CD4-positive, alpha-beta T cell treated with Interleukin-21 for 1 hour (primary cell): ENCODE measurements at places on chromosomes 3 and 15.

- DNase-seq: no peak
Observed at GRCh38 chr15:83699028-83699427, 45.1 kb downstream of the ADAMTSL3 start.

- DNase-seq: no peak
Observed at GRCh38 chr15:88493844-88494243, 26.3 kb downstream of the MRPS11 start.

- DNase-seq: no peak
Observed at GRCh38 chr3:190076601-190077394, 43.9 kb downstream of the P3H2 start.

- no peak for DNase-seq
Observed at GRCh38 chr3:76044601-76045600, 259.6 kb upstream of the ZNF717 start.

- DNase-seq: no peak
Observed at GRCh38 chr3:20739814-20740213, 553.8 kb upstream of the SGO1 start.

DNA sequence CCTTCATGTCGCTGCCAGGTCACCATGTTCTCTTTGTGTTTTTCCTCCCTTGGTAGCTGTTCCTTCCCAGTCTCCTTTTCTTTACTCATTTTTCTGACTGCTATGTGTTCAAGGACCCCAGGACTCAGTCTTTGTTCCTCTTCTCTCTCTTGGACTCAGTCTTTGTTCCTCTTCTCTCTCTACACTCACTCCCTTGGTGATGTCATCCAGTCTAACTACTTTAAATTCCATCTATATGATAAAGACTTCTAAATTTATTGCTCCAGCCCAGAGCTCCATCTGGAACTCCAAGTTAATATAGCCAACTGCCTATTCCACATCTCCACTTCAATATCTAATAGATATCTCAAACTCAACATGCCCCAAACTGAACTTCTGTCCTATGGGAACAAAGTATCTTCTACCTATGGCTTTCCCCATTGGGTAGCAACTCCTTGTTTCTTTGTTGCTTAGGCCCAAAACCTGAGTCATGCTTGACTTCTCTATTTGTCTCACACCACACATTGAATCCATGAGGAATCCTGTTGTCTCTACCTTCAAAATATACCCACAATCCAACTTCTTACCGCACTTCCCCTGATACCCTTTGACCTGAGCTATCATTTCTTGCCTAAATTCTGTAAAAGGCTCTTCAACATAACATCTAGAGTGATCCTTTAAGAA, 4.9 kb upstream of the DYNC1LI1 start:
- DNase-seq: no peak

GRCh38 chr3:33001889-33002288, 50.4 kb downstream of the CCR4 start:
- DNase-seq: peak; percentile 33

DNA sequence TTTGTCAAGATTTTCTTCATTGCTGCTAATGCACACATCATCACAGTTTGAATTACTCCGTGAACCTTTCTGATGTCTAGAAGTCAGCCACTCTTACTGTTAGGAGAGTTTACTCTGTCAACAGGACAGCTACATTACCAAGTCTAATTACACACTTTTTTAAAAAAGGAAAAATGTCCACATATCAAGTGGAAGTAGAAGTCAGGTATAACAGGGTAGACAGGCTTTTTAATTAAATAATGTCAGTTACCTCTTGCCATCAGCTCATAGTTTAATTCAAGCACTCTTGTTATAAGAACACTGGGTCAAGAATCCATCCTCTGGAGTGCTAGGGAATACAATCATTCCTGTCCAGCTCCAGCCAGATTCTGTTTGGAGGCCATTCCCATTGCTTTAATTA, 232.8 kb downstream of the TAFA4 start:
- DNase-seq: no peak

- DNase-seq: no peak
Observed at GRCh38 chr15:39684233-39684632, 98.4 kb downstream of the FSIP1 start.

- no peak for DNase-seq
Observed at GRCh38 chr3:42608581-42608980, 8.1 kb downstream of the NKTR start.

DNA sequence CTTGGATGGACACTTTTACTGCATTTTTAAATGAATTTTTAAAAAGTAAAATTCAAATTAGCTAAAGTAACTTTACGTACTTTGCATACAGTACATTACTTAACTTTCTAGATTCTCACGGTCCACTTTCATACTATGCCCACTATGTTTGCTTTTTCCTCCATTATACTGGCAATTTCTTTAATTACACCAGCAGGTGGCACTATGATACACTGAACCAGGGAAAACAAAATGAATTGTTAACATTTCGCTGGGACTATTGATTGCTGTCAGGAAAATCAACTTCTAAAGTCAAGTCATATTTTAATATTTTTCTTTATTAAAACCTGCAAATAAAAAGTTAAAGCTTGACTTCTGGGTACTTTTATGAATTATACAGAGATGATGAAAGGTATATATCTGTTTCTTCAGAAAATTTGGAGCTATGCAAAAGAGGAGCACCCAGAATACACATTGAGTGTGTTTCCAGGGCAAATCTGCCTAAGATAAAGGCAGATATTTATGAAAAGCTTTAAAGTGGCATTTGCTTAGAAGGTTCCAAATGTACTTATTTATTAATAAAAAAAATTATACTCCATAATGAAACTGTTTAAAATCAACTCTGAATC, 21.8 kb upstream of the POU1F1 start:
- DNase-seq: peak; percentile 44

GRCh38 chr3:173399044-173399443, 1.5 kb downstream of the NLGN1 start:
- DNase-seq: no peak

DNA sequence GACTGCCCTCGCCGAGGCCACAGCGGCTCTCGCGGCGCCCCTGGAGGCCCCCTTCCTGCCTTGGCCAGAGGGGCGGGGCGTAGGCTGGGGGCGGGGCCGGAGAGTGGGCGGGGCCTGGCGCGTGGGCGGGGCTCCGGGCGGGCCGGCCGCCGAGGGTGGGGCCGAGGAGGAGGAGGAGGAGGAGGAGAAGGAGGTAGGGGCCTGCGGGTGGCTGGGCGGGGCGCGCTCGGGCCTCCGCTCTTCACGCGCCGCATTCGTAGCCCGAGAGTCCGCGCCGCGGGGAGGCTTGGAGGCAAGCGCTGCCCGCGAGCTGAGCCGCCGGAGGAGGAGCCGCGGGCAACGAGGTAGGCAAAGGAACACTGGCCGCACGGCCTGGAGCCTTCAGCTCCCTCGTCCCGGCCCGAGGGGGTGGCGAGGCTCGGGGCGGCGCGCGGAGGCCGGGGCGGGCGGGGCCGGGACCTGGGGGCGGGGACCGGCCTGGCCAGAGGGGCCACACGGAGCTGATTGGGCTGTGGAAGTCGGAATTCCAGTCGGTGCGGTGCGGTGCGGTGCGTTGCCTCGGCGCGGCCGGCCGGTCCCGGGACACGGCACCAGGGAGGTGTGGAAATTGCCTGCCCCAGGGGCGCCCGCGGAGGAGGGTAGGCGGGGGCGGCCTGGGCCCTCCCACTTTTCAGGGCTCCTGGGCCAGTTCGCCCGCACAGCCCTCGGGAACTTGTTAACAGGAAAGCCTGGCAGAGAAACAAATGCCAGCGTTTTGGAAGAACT, at the start of gene PPP2R3A:
Gene PPP2R3A, plus strand, starts transcription at position 223 of the 765 bp plus-strand sequence. CDS start 35,771 bp downstream, outside the sequence.
- peak; percentile 77 for DNase-seq

GRCh38 chr3:153601374-153601853, 439.4 kb downstream of the RAP2B start:
- no peak for DNase-seq

GRCh38 chr3:195403244-195403643, 39.6 kb downstream of the ACAP2 start:
- DNase-seq: no peak

GRCh38 chr3:154734468-154734867, 304.5 kb upstream of the GPR149 start:
- DNase-seq: no peak

DNA sequence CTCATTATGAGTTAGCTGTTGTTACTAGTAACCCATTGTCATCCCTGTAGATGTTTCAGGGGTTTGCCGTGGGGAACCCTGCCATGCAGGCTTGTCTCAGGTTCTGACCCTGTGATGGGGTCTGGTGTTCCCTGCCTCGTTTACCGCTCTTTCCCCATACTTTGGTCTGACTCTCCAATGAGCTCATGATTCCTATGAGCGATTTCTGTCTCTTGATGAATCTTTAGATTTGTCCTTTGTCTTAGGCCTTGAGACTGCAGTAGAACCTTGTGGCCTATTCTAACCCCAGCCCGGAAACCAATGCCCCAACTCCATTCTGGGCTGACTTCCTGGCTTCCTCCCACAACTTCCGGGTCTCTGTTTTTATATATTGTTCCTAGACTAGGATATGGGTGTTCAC, 11.3 kb upstream of the IQGAP1 start:
- peak; percentile 82 for DNase-seq

- DNase-seq: no peak
Observed at GRCh38 chr3:140129768-140130284, 194.8 kb downstream of the CLSTN2 start.

- no peak for DNase-seq
Observed at GRCh38 chr3:131110087-131110486, 83.4 kb downstream of the NEK11 start.
